ENCODE measurements at places on chromosomes 2 and 18. TPM values are rescaled to one million over a fixed set of nuclear protein-coding genes. Genes with fewer than 3 reads are reported as not detected.

DNA sequence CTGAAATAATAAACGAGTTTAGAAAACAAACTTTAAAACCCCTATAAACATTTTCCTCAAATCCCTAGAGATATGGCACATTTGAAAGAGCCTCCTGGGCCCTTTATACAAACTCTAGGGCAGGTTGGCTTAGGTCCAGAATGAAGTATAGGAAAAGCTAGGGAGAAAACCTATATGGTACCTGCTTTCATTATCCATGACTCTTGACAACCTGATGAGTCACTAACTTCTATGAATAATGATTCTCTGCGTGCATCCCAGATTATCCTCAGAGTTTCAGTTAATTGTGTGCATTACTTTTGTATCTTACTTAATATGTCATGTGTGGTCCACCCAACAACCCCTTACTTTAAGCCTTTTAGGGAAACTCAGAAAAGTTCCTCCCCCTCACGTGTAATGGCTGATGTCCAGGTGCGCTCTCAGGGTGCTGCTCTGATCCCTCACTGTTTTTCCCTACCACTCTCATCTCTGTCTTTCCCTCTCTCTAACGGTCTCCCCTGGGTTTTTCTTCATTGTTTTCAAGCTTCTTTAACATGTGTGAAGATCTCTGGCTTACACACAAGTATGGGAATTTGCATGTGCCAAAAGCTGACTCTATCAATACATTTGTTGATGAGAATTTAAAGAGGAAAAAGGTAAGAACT lies 78.5 kb downstream of the LRP1B start:
- no peak for DNase-seq

DNA sequence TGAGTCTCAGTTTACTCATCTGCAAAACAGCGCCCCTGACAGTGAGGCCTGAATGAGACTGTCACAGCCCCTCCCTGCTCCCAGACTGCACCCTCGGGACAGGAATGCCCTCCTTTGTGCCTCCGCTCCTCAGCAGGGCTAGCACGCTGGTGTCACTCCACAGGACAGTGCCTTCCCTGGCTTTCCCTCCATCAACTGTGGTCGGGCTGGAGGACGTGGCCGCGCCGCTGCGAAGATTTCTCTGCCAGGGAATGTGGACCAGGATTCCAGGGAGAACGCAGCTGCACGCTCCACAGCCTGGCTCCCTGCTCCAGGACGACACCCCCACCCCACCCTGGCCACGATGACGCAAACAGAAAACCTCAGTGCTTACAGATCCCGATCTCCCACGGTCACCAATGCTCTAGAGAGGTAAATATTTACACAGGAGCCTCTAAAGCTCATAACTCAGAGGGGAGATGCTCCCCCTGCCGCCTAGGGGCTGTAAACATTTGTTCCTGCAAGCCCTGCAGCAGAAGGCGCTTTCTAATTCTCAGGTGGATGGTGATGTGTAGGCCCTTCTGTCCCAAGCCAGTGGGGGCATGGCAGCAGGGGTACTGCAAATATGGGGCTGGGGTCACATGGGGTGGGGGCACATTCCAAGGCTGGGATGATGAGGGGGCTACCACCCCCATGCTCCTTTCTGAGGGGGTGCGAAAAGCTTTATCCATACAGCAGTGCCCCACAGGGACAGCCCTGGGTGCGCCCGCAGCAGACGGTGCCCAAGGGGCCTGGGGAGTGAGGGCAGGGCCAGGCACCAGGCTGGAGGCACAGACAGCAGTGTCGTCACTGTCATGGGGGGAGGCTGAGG lies 12.4 kb downstream of the HS6ST1 start:
- no peak for DNase-seq

DNA sequence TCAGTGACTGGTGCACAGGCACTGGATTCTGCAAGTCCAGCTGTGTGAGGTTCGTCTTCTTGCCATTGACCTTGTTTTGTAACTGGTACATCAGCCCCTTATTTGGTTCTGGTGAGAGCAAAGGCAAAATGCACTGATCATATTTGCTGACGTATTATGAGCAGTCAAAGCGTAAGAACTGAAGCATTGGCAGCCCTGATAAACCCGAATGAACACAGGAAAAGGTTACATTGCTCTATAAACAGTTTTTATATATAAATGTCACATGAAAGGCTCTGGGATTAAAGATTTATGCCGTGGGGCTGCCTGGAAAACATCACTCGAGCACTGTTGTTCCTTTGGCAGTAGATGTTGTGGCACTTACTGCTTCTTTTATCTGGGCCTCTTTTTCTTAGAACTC lies 167.9 kb downstream of the IRS1 start:
- no peak for DNase-seq

DNA sequence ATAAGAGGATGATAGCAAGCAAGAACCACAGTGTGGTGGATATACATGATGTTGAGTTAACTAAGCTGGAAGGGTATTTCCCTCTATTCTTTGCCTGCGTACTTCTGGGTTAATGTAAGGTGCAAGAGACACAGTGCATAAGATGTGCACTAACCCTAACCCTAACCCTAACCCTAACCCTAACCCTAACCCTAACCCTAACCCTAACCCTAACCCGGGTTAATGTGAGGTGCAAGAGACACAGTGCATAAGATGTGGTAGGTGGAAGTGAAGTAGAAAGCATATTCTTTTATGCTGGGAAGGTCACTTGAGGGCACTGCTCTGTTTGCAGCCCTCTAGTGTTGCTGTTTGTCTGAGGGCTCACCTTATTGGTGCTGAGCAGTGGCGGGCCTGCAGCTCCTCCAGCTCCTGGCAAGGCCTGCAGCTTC lies 181.5 kb upstream of the ITGA4 start:
- DNase-seq = no peak

DNA sequence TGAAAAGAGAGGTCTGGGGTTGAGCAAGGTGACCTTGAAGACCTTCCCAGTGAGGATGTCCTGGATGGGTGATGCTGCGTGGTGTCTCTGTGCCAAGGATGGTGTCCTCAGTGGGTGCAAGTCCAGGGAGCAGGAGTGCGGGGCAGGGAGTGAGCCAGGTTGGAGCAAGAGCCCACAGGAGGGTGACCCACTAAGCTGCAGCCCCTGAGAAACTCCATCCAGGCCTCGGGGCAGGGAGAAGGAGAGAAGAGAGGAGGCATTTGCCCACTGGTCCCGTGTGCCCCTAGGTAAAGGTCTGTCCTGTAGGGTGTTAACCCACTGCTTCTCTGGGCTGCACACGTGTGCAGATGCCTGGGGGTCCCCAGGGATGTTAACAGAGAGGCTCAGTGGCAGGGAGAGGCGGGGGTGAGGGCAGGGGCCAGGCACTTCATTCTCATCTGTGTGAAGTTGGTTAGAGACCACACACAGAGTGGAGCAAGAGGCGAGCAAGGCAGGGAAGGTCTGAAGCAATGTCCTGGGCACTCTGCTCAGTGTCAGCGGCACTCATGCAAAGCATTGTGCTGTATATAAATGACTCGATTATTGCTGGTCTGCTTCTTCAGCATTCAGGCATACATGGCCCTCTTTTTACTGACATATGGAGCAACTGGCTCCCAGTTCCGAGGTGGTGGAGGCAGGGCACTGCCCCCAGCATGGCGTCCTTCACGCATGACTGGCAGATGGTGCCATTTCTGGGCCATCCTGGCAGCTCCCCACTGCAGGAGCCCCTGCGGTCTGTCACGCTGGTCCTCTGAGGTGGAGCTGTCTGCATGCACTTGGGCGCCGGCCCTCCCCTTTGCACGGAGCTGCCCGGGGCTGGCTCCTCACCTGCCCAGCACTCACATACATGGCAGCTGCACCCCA lies 117.2 kb upstream of the HS6ST1 start:
- DNase-seq = peak; percentile 68

DNA sequence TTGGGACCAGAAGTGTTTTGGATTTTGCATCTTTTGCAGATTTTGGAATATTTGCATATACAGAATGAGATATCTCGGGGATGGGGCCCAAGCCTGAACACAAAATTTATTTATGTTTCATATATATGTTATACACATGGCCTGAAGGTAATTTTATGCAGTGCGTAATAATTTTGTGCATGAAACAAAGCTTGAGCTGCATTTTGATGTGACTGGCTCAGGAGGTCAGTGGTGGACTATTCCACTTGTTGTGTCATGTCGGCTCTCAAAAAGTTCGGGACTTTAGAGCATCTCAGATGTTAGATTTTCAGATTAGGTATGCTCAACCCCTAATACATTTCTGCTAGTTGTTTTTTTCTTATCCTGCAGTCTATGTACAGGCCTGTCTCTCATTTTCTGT lies 145.4 kb downstream of the FAM210A start:
- DNase-seq = no peak

Gene RAB17
- total RNA-seq = 3.5 TPM

Gene ZC3H6
- 19.1 TPM for total RNA-seq

Gene RPRM
- total RNA-seq = not detected

Gene EVA1A
- 2.7 TPM for total RNA-seq

All from cardiac septum (tissue), 1 donor.